NCI-H1105 treated with DMSO at 0.1 percent for 48 hours (cell line): ENCODE measurements at places on chromosomes 4 and X.

GRCh38 chrX:285076-285677 lies 4.0 kb downstream of the PLCXD1 start:
- no peak for DNase-seq

DNA sequence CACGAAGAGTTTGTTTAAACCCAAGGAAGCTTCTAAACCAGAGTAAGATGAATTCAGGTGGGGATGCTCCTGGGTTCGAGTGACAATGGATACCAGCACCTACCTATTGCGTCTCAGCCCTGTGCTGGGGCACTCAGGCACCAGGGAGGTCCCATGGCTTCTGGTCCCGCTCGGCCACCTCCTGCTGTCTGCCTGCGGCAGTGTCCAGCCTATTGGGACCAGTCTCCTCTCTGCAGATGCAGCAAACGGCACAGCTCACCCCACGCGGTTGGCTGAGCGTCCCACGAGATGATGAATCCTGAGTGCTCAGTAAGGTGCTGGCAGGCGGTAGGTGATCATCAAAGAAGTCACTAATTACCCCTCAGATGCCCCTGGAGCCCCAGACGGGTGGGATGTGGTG lies 75.2 kb downstream of the ACOX3 start:
- DNase-seq, result no peak

DNA sequence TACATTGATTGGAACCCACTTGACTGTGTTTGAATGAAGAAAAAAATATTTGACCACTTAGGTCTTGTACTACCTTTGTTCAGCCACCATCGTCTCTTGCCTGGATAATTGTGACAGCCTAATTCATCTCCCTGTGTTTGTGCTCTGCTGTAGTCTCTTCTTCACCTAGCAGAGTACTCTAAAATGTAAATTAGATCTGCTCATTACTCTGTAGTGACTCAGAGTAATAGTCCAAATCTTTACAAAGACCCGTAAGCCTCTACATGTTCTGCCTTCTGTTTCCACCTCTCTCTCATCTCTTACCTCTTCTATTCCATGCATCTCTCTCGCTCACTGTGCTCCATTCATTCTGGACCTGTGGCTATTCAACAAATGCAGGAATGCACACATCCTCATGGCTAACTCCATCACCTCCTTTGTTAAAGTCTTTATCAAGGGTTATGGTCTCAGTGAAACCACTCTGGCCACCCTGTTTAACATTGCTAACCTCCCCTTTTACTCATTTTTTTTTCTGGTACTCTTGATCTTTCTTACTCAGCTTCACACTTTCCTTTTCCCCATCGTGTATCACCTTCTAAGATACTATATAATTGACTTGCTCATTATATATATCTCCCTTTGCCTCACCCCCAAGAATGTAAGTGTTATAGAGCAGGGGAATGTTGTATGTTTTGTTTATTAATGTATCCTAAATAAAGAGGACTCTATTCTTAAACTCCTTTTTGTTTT lies 98.4 kb downstream of the STIM2 start:
- DNase-seq, result no peak

GRCh38 chr4:59712470-59712869 lies 1487.7 kb upstream of the ADGRL3 start:
- DNase-seq, result no peak

GRCh38 chrX:148282504-148282903 lies 217.9 kb upstream of the AFF2 start:
- DNase-seq, result no peak

- no peak for DNase-seq
Observed at GRCh38 chr4:182286931-182287330, 43.7 kb downstream of the TENM3 start.

- DNase-seq, result peak; percentile 70
Observed at GRCh38 chr4:140240237-140240636, 86.3 kb upstream of the MAML3 start.

GRCh38 chrX:1481636-1482529 lies 29.2 kb upstream of the ASMTL start:
- DNase-seq, result no peak

DNA sequence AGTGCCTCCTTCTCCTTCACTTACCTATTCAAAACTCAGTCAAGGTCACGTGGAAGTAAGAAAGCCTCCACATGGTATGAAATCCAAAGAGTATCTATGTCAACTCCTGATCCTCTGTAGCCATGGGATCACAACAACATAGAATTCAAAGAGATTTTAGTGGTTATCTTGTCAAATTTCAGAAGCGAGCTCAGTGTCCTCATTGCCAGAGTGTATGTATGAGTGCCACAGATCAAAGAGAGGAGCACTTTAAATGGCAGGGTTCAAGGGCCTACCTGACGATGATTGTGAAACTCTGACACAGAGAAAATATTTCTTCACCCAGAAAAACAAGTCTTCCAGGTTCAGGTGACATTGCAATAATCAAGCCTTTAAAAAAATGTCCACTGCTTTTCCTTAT lies 1.2 kb upstream of the ACE2 start:
- no peak for DNase-seq

DNA sequence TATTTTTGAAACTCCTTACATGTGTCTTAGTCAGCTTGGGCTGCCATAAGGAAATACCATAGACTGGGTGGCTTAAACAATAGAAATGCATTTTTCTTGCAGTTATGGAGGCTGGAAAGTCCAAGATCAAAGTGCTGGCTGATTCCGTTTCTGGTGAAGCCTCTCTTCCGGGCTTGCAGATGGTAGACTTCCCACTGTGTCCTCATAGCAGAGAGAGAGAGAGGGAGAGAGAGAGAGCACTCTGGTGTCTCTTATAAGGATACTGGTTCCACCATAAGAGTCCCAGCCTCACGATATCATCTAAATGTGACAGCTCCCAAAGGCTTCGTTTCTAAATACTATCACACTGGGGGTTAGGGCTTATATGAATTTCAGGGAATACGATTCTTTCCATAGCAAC lies 39.7 kb downstream of the ENPEP start:
- no peak for DNase-seq

GRCh38 chr4:102567427-102567826 lies 66.3 kb downstream of the NFKB1 start:
- DNase-seq, result no peak

DNA sequence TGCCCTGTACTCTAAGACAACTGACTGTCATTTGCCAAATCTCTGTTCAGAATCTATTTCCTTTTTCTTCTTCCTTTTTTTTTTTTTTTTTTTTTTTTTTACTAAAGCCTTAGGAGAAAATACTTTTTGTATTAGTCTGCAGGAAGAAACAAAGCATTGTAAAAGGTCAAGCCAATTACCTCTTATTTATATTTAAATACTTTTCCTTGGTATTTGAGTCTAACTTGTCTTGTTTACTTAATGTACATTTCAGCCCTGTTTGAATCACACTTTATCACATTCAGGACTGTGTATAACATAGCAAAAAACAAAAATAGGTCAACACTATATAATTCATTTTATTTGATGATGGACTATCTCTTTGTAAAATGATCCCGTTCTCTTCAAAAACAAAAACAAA lies 262.2 kb downstream of the RPA4 start:
- DNase-seq, result no peak

GRCh38 chrX:46755671-46756070 lies 3.2 kb downstream of the SLC9A7 start:
- no peak for DNase-seq

- no peak for DNase-seq
Observed at GRCh38 chr4:2598511-2599303, 62.3 kb downstream of the FAM193A start.

DNA sequence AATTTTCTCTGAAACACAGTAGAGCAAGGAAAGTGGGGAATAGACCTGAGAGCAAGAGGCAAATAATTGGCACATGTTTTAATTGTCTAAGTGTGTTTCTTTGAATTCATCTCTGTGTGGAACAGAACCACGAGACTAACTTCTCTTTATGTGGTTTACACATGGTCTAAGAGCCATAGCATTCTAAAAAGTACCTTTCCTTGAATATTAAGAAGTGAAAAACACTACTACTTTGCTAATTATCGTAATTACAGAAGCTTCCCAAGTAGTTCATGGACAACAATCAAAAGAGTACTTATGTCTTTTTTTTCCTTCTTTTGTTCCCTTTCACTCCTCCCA lies 2.9 kb upstream of the CYBB start:
- no peak for DNase-seq

- DNase-seq, result peak; percentile 56
Observed at GRCh38 chr4:147731580-147732517, at the start of gene ARHGAP10. Gene ARHGAP10, plus strand, starts transcription at chr4:147732088. Its CDS starts 214 bp downstream, at chr4:147732302.

DNA sequence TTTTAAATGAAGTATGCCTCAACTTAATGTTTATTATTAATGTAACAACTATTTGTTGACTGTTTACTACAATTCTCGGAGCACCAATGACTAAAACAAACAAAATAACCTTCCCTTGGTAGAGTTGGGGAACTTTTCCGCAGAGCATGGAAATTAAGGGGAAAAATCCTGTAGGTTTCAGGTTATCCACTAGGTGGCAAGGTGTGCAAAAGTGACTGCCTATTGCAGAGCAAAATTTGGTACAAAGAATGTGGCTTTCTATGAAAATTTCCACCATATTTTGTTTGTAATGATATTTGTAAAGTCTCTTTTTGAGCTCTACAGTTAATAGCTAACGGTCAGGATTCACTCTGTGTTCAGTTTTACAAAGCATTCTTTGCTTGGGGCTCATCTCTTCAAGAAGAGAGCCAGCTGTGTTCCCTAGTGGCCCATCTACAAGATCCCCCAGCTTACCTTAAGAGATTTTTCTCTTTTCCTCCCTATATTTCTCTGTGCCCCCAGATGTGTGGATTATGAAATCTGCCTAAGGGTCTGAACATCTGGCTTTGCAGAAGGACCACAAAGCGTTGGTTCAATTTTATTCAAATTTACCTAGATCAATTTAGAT lies 61.1 kb downstream of the FBXO8 start:
- peak; percentile 3 for DNase-seq

- no peak for DNase-seq
Observed at GRCh38 chr4:67087897-67088296, 457.4 kb downstream of the CENPC start.

GRCh38 chrX:115898382-115899001 lies 272.1 kb upstream of the AGTR2 start:
- DNase-seq, result no peak

DNA sequence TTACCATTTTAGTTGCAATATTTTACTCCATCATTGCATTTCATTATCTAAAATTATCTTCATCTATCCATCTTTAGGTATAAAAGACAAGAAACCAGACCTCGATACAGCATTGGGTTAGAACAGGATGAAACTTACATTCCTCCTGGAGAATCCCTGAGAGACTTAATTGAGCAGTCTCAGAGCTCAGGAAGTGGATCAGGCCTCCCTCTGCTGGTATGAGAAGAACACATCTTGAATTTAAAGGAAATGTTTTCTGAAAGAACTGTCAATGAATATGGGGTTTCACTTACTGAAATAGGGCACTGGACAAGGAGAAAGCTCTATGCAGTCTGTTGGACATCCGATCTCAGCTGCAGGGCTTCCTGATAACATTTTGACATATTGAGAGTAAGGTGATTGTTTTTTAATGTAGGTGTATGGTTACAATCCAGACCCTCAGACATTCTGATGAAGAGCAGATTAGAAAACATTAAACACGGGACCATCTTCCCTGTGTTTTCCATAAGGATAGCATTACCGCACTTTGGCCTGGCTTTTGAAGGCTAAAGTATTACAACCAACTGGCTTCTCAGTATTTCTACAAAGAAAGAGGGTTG lies 367.2 kb downstream of the BMPR1B start:
- DNase-seq, result peak; percentile 5

DNA sequence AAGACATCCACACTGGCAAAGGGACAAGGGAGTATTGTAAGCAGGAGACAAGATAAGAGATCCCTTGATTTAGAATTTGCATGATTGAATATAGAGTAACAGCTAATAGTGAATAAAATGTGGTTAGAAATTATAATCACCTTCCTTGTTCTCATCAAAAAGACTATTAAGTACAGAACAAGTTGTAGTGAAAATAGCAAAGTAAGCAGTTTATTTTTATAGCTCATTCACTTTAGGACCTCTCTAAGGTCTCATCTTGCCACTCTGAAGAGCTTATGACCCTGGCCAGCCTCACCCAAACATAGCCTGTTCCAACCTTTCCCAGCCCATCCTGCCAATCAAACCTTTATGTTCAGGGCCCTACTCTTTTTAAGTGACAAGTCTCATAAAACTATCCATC lies 30.6 kb downstream of the MID2 start:
- no peak for DNase-seq

DNA sequence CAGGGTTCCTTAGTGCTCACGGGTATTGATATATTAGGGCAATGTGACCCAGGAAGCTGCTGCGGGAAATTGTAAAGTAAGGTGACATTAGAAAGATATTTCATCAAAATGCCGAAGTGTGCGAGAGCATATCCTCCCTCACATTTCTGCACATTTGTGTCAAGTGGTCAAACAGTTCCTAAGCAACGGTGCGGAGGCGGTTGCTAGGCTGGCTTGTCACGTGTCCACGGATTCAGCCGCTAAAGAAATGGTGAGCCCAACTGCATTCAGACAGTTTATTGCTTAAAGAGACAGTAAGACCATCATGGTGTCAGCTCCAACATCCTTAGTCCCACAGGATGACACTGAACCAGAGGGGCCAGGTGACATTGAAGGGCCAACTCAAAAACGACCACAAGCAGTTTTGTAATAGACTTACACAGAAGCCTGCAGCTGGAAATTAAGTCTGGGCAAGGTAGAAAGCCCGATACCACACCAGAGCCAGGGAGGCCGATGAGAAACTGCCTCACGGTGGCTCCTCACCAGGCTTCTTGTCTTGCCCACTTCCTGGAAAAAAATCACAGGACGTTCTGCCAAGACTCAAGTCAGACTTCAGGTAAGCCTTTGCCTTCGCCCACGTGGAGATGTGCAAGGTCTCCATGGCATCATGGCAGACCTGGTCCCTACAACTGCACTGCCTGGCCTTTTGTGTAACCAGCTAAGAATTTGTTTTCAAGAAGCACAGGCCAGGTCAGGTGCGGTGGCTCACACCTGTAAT lies 50.4 kb downstream of the USP11 start:
- peak; percentile 51 for DNase-seq

DNA sequence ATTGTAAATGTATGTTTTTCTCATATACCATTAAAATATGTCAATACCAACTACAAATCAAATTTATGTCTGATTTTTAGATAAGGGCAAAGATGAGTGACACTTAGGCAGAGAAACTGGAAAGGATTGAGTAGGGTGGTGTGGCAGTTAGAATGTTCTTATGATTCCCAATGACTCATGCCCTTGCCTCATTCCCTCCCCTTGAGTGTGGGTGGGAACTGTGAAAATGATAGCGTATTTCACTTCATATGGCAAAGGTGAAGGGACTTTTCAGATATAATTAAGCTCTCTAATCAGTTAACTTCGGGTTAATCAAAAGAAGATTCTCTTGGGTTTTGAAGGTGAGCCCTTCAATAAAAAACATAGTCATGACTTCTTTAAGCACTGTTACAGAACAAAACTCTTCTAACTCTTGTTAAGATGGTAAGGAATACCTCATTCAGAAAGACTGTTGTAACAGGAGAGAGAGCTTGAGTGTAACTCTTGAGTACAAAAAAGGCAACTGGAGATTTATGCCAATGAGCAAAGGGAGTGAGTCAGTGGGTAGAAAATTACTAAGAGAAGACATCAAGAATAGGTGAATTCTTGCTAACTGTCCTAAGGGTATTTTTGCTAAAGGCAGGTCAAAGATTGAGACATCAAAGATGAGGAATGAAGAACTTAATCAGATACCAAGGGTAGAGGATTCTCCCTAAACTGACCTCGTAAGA lies 329.5 kb downstream of the KCTD8 start:
- no peak for DNase-seq
